ENCODE measurements at places on chromosomes 1 and 21. TPM values are rescaled to one million over a fixed set of nuclear protein-coding genes. Genes with fewer than 3 reads are reported as not detected.
A peak's percentile ranks its signal among the peaks of the same experiment; 100 is the strongest.

GRCh38 chr1:110133436-110133835 lies 16.9 kb upstream of the SLC6A17 start:
- no peak for DNase-seq

DNA sequence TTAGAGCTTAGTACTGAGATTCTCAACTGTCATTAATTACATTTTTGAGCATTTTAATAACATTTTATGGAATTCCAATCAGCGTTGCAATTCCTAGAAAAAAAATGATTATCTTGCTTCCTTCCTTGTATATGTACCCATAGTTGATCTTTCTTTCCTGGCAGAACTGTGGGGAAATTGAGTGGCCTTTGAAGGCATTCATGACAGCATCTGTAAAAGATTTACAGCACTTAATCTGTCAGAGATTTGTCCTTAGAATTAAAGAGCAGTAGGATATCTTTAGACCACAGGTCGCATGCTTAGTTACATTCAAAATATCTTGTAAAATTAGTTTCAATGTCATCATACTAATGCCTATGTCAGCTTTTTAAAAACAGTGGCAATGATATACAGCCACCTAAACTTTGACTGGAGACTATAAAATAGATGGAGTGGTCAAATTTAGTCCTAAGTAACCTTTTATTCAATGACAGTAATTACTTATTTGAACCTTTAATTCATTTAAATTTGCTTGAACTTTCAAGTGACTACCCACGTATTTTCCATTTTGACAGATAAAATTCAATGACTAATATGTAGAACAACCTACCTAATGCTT lies 692.0 kb downstream of the NCAM2 start:
- no peak for DNase-seq

DNA sequence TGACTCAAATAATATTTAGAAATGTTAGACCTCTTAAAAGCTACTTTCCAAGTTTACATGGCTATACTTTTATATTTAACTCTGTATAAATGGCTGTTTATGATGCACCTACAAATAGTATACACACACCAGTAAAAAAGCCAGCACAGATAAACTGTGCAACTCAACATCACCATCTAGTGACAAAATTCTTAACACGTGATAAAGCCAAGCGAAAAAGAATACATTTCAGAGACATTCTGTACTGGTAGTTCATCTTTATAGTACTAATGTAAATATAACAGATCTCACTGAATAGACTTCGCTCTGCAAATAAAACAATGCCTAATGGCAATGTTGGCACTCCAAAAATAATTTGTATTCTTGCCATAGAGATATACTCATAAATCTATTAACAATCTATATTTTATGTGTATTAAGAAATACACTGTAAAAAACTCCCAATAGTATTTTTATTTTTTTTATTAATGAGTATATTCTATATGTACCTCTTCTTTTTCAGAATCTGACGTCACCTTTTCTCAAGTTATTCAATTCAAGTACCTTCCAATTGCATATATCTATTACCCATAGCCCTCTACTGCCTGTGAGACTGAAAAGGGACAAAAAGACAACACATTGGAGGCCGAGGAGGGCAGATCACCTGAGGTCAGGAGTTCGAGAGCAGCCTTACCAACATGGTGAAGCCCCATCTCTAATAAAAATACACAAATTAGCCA lies 100.2 kb downstream of the DPYD start:
- DNase-seq: no peak

DNA sequence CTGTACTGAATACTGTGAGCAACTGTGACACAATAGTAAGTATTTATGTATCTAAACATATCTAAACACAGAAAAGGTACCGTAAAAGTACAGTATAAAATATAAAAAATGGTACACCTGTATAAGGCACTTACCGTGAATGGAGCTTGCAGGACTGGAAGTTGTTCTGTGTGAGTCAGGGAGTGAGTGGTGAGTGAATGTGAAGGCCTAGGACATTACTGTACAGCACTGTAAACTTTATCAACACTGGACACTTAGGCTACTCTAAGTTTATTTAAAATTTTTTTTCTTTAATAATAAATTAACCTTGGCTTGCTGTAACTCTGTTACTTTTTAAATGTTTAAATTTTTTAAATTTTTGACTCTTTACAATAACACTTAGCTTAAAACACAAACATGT lies 24.5 kb upstream of the SHCBP1L start:
- DNase-seq: no peak

DNA sequence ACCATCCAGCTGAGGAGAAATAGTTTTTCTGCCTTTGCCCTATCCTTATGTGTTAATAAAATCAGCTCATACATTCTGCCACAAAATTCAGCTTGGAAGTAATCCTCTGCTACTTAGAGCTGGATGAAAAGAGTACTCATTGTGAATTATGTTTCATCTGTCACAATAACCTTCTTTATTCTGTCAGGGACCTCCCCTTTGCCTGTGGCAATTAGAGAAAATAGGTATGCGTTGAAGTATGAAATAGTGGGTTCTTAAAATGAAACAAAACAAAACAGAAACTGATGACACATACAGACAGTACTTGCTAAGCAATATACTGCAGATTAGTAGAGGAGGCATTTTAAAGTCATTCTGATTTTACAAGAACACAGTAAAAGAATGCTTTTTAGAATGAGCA lies 578.5 kb downstream of the USP25 start:
- no peak for DNase-seq

GRCh38 chr1:204088596-204088995 lies 15.7 kb downstream of the SOX13 start:
- DNase-seq: no peak

DNA sequence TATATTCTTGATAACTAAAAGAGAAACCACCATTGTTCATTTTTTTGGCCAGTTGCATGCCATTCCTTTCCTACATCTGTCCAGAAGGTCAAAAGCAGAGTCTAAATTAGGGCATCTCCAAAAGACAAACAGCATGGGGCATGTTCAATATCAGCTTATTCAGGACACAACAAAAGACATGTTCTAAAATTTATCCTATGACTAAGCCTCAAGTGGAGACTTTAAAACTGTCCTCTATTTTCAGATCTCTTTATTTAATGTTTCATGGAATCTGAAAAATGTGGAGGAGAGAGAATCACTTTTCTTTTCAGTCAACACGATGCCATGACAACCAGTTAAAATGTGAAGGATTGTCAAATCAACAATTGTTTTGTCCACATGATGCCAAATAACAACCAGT lies 303.4 kb upstream of the PRMT6 start:
- no peak for DNase-seq

- peak; percentile 89 for DNase-seq
Observed at GRCh38 chr1:111739925-111740765, 950 bp upstream of the INKA2 start.

GRCh38 chr21:40647706-40648105 lies 199.3 kb downstream of the DSCAM start:
- no peak for DNase-seq

GRCh38 chr1:101233495-101233894 lies 3.3 kb upstream of the S1PR1 start:
- no peak for DNase-seq

GRCh38 chr1:3065396-3065795 lies 3.6 kb upstream of the PRDM16 start:
- DNase-seq: peak; percentile 53

- no peak for DNase-seq
Observed at GRCh38 chr1:211114446-211114845, 19.5 kb downstream of the KCNH1 start.

GRCh38 chr1:65360648-65361047 lies 51.3 kb downstream of the DNAJC6 start:
- DNase-seq: no peak

DNA sequence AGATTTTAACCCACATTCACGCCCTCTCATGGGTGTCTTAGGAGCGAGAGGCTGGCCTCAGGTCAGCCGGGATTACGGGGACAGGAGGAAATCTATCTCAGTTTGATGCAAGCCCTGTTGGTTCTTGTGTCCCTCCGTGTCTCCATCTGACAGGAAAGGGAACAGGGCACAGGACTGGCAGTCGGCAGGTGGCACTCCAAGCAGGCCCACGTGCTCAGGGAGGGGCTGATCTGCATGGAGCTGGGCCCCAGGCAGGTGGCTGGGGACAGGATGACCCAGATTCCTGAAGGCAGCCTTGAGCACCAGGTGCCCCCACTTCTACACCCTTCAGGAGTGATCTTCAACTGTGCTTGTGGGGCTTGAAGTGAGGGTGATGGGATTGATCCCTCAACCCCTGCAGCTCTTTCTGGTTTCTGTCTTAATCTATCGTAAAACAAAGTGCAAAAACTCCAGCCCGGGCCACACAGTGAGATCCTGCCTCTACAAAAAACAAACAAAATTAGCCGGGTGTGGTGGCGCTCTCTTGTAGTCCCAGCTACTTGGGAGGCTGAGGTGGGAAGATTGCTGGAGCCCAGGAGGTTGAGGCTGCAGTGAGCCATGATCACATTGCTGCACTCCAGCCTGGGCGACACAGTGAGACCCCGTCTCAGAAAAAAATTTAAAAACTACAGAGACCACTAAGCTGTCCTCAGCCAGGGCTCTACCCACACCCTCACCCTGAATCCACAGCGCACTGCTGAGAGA lies 8.3 kb downstream of the PLEKHG5 start:
- no peak for DNase-seq

The FNDC7 gene
- not detected for total RNA-seq

The KLF17 gene
- 0.24 TPM for total RNA-seq

The COL11A1 gene
- 1.3 TPM for total RNA-seq

The RBP7 gene
- 32.9 TPM for total RNA-seq

The GNG4 gene
- total RNA-seq: 0.38 TPM

The AUNIP gene
- total RNA-seq: not detected
